Fibroblast of skin of scalp (primary cell): ENCODE measurements at places on chromosomes 7 and 10.

GRCh38 chr7:106604303-106604924 is 56.5 kb downstream of the CCDC71L start:
- DNase-seq: no peak

DNA sequence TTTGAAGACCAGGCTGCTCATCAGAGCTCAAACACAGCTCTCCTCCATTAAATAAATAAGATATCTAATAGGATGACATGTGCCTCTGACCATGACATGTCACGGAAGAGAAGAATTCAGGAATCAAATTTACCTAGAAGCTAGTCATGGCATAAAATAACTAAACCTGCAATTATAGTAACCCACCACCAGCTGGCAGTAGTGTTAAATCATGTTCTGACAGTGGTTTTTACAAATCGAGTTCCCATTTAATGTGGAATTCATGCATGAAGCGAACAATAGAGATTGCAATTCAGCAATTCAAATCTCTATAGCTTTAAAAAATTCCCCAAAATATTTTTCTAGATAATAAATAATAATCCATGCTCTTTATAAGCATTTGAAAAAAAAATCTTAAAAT is 74.6 kb upstream of the IKZF1 start:
- DNase-seq: no peak

GRCh38 chr10:84837877-84838276 is 509.5 kb downstream of the CCSER2 start:
- DNase-seq: no peak

DNA sequence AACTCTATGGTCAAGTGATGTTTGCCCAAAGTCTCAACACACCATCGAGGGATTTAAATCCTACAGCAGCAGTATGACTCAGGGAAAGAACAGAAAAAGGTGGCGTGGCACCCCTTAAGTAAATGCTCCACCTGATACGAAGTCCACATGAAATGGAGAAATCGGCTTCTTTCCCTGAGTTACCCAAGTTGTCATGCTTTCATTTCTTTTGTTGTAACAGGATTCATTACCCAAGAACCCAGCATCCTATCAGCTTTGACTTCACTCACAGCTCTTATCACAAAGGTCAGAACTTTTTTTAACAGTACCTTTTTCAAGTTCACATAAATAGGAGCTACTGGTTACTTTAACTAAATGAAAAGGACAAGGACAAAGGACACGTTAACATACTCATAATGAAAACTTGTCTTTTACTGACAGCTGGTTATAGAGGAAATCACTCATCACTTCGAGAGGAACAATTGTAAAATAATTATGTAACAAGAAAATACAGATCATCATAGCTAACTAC is 219.8 kb upstream of the FRMD4A start:
- no peak for DNase-seq

DNA sequence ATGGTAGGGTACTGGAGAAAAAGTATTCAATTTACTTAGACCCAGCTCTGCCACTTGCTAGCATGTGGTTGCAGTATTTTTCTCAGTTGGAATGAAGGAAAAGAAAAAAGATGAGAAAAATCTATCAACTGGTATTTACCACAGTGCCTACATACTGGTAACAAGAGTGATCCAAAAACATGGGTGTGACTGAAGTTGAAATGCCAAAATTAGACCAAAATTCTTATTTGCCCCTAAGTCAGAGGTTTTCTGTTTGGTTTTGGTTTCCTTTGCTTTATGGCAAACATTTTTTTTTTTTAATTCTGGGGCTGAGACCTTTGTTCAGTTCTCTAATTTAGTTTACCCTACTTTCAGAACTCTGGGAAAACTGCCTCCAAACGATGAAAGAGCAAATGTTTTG is 12.3 kb downstream of the HYCC1 start:
- no peak for DNase-seq

- no peak for DNase-seq
Observed at GRCh38 chr10:96450529-96451207, 63.1 kb downstream of the TLL2 start.

GRCh38 chr10:78910021-78910420 is 158.7 kb upstream of the ZMIZ1 start:
- DNase-seq: no peak

GRCh38 chr7:158284617-158285382 is 302.8 kb downstream of the PTPRN2 start:
- DNase-seq: no peak

DNA sequence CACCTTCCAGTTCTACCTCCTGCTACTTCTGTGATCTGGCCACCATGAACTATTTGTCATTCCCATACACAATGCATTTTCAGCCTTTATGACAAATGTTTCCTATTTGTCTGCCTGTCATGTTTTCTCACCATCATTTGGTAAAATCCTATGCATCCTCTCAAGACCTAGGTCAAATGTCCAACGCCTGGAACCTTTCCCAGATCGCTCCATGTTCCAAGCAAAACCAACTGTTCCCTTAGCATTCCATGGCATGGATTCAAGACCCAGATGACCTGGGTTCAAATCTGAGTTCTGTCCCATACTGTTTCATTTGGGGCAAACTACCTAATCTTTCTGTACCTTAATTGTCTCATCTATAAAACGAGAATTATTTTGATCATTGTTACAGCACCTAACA is 98.9 kb downstream of the USP6NL start:
- DNase-seq: no peak

GRCh38 chr7:29328045-29328444 is 133.5 kb downstream of the CHN2 start:
- DNase-seq: no peak

DNA sequence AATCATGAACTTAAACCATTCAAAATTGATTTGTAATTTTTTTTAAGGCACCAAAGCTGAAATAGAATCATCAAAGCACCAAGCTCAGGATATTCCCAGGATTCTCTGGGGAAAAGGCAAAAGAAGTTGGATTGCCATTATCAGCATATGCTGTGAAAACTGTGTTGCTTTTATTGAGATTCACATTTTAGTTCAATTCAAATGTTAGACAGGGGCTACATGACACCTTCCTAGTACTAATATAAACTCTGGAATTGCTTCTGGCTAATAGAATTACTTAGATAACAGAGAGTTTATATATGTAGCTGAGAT is 4.3 kb upstream of the NDST2 start:
- DNase-seq: no peak

DNA sequence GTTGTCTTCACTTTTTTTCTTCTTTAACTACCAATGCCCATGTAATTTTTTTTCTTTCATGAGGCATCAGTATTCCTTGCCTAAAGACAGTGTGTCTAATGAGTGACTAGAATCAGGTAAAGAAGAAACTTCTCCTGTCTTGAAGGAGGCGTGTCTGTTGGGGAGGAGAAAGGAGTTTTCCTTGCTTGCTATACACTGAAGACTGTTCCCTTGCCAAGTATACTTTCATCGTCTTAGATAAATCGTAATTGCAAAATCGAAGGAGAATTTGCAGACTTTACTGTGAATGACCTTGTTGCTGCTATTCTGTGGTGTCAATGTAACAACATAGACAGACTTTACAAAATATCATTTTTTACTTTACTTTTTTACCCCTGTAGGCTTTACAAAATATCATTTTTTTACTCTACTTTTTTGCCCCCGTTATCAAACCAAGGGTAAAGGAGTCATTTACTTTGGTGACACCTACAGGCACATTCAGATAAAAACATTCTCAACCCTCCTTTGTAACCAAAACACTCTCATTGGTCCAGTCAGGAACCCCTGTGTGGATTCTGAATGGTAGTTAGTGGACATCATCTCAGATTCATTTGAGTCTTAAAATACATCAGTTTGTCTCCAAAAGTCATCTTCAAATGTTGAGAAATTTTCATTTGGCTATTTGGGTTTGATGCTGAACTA is 232.4 kb downstream of the AHR start:
- peak; percentile 42 for DNase-seq

GRCh38 chr7:33300131-33300530 is 170.8 kb downstream of the BBS9 start:
- no peak for DNase-seq

GRCh38 chr10:102935939-102936605 is 18.0 kb downstream of the CNNM2 start:
- no peak for DNase-seq

DNA sequence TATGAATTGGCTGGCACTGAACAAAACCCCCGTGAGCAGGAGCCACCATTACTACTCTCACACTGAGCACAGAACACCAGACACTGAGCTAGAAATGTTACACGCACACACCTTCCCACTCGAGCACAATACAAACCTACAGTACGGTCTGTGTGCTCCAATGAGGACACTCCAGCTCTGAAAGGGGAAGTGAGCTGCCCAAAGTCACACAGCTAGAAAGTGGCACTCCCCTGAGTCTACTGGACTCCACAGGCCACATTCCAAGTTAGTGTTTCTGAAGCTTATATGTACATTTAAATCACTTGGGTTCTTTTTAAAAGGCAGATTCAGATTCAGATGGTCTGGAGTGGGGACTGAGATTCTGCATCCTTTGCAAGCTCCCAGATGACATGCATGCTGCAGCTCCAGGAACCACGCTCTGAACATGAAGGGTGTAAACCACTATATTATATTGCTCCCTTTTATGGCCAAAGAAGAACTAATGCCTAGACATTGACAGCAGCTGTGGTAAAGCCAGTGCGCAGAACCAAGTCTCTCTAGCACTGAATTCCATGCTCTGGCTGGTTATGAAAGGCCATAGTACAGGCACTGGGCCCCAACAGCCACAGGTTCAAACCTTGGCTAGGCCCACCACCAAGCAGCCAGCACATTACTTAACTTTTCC is 77.1 kb downstream of the FRMPD2 start:
- no peak for DNase-seq

DNA sequence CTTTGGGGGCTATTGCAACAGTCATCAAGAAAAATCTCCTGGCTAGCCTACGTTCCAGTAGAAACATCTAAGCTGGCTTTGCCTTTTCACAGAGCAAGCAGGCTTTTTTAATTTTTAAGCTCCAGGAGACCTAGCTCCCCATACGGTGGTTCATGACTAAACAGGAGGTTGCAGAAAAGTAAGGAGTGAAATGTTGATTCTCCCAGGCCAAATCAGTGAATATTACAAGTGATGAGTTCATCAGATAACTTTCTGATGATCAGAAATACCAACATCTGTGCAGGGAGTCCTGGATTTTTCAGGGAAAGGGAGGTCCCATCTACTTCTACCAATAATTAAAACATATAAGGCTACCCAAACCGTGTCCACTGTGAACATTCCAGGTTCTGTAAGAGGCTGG is 477.3 kb upstream of the CELF2 start:
- DNase-seq: peak; percentile 77

GRCh38 chr10:133391761-133392518 is 2.0 kb upstream of the MTG1 start:
- no peak for DNase-seq

DNA sequence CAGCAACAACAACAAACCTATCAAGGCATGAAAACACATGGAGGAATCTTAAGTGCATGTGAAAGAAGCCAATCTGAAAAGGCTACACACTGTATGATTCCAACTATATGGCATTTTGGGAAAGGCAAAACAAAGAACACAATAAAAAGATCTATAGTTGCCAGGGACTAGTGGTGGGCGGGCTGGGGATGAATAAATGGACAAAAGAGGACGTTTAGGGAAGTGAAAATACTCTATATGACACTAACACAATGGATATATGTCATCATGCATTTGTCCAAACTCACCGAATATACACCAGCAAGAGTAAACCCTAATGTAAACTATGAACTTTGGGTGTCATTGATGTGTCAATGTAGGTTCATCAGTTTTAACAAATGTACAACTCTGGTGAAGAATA is 89.1 kb downstream of the SEMA3E start:
- DNase-seq: no peak

DNA sequence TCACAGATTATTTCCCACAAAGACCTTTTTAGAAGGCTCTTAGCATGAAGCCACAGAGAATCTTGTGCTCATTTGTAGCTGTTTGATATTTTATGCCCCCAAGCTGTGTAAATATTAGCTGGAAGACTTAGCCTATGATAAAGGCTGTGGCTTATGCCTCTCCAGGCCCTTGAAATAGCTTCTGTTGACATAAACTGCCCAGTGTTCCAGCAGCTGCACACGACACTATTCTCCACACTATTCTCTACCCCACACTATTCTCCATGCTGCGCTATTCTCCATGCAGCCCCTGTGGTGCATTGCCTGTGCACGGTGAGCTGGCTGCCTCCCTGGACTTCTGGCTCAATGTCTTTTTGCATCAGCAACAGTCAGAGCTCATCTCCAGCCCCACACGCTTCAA is 13.1 kb downstream of the DDC start:
- no peak for DNase-seq

- no peak for DNase-seq
Observed at GRCh38 chr10:85946713-85947326, 419.8 kb downstream of the GRID1 start.

- DNase-seq: no peak
Observed at GRCh38 chr10:13376746-13377145, 28.7 kb upstream of the SEPHS1 start.

DNA sequence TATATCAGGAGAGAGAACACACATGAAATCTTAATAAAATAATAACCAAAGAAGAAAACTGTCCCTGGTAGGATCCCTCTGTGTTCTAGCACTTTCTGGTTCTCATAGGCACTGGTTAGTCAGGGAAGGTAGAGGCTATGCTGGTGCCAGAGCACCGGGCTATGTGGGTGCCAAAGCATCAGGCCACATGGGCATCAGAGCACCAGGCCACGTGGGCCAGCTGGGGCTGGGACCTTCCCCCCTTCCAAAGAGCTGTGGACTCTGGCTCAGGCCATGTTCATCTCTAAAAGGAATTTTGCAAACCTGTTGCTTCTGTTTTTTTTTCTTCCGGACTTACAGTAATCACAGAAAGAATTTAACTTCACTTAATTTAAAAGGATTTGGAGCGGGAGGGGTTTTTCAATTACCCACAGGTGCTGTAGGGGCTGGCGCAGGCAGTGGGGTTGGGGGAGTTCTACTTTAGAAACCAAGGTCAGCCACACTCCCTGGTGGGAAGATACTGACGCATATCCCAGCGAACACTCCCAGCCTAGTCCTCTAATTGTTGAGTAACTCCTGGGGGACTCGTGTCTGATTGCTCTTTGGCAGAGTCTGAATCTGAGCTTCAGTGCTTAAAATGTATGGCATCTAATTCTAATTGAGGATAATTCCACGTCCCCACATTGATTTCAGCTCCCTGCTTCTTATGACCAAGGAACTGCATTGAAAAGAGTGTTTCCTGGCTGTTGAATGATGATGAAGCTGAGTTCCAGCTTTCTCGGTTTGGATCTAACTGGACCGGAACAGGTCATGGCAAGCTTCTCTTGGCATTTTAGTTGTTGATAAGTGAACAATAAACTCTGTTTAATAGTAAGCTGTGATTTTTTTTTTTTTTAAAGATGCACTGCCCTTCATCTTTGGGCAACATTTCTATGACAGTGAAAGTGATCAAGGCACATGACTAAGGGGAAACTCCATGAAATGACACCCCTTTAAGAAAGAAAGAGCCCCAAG is 110.7 kb upstream of the FZD8 start:
- no peak for DNase-seq

GRCh38 chr10:69803809-69804208 is 2.1 kb downstream of the COL13A1 start:
- no peak for DNase-seq

- no peak for DNase-seq
Observed at GRCh38 chr7:138493535-138493934, 33.5 kb downstream of the TRIM24 start.

GRCh38 chr10:110350812-110351211 is 46.1 kb upstream of the SMNDC1 start:
- no peak for DNase-seq

- no peak for DNase-seq
Observed at GRCh38 chr10:1519391-1519790, 217.9 kb downstream of the ADARB2 start.
